ENCODE measurements at places on chromosomes 13 and 19.

DNA sequence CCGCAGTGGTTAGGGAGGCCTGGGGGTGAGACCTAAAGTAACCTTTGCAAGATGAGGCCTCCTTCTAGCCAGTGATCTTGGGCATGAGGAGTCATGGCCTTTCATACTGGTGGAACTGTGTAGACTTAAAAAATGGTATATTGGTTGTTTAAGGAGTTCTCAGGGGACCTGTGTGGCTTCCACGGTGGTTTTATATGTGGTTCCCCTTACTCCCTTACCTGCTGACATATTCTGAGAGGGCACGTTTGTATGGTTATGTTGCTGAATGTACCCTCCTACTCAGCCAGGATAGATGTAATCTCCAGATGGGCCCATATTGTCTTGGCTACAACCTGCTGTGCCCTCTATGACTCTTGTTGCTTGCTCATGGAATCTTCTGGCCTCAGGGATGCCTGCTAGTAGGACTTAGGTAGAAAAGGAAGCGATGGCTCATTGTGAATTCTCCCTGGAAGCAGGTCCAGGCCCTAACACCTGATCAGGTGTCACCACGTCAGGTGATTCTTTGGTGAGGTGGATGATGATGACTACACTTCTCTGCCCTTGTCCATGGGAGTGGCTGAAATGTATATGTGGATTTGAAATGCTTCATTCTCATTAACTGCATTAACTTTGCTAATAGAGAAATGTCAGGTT is 1.8 kb downstream of the ZNF460 start:
- peak; percentile 39 for DNase-seq

- DNase-seq: no peak
These were observed 105.4 kb downstream of the URI1 start for GRCh38 chr19:30047432-30047831.

- DNase-seq: no peak
These were observed 83.7 kb downstream of the ZNF536 start for GRCh38 chr19:30455881-30456280.

DNA sequence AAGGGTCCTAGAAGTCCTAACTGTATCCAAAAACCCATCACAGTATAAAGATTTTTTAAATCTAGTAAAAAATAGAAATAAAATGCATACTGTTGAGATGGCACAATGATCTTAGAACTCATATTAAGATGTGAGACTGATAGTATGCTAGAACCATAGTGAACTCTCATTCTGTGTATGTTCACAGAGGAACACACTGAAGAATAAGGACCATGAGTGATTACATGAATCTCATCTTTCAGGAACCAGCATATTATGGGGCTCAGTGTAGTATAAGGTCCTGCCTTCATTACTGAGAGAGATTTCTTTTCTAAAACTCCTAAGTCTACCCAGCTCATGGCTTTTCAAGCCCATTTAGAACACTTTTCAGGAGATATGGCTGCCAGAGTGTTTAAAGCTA is 59.8 kb upstream of the RFC3 start:
- DNase-seq: no peak

DNA sequence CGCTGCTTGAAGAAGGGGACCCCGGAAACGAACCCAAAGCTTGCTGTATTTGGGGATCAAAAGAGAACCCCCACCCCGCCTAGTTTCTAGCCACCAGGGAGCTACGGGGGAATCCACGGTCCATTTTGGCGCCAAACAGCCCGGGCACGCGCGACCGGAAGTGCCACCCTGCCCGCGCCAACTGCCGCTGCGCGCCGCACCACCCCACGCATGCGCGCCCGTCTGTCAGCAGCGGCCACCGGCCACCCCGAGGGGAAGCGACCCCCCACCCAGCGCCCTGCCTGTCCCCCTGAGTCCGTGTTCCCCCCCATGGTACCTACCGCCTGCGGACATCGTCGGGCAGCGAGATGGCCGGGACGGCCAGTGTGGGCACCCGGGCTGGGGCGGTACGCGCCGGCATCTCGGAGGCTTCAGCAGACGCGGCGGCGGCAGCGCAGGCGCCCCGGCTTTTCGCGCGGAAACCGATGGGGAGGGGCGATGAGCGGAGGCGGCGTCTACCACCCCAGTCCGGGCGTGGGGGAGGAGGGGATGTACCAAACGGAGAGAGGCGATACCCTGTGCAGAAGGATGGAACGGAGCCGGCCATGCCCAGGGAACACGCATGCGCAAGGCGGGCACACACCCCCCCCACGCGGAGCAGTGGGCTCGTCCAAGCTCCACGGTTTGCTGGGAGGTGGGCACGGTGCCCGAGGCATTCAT is at the start of gene DNMT1:
Gene DNMT1, minus strand, starts transcription at position 454 of the 699 bp plus-strand sequence. Its CDS starts 54 bp downstream, at position 400.
- peak; percentile 100 for DNase-seq

DNA sequence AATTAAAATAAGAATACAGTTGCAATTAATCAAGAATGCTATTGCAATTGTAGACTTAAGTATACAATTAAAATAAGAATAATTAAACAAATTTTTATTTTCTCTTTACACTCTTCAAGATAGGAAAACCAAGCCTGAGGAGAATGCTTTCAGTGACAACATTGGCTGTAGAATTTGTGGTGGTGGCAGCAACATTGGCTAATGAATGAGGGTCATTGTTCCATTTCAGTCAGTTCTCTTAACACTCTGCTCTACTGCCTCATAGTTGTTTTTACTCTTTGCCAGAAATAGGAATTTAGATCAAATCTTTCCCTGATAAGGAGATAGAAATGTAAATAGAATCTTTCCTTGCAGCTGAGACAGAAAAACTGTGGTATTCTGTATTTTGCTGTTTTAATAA is 391.6 kb downstream of the PCDH20 start:
- no peak for DNase-seq

DNA sequence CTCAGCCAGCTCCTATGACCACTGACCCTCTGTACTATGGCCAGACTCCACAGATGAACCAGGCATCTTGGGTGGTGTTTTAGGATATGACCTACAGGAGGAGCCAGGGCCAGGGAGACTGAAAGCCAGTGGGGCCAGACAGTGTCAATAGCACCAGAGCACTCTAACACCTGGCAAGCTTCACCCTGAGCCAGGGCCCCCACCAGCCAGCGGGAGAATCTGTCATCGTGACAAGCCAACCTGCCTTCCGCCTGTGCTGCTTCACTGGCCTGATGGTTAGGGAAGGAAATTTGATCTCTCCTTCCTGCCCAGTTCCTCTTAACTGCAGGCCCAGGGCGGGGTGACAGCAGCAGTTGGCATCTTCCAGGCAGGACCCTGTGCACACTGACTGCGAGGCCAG is 222.4 kb downstream of the UQCRFS1 start:
- no peak for DNase-seq

GRCh38 chr13:98937911-98938381 is 39.9 kb downstream of the DOCK9 start:
- DNase-seq: no peak

DNA sequence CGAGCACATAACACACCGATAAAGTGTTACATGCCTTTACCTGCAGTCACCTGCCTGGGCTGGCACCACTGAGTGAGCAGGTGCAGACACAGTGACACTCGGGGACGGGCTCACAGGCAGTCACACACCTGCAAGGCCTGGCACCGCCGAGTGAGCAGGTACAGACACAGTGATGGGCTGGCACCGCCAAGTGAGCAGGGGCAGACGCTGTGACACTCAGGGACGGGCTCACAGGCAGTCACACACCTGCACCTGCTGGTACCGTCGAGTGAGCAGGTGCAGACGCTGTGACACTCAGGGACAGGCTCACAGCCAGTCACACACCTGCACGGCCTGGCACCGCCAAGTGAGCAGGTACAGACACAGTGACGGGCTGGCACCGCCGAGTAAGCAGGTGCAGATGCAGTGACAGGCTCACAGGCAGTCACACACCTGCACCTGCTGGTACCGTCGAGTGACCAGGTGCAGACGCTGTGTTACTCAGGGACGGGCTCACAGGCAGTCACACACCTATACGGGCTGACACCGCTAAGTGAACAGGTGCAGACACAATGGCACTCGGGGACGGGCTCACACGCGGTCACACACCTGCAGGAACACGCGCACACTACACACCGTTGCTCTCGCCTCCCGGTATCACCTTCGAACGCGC is 470 bp downstream of the ZNF835 start:
- no peak for DNase-seq

- peak; percentile 69 for DNase-seq
These were observed 7.3 kb upstream of the HOOK2 start for GRCh38 chr19:12782424-12783290.

- DNase-seq: no peak
These were observed 146.2 kb upstream of the FNDC3A start for GRCh38 chr13:48829536-48829935.

- no peak for DNase-seq
These were observed 36.1 kb downstream of the OLFM4 start for GRCh38 chr13:53064731-53065130.

GRCh38 chr19:50814883-50815282 is 8.7 kb downstream of the KLK1 start:
- DNase-seq: no peak

DNA sequence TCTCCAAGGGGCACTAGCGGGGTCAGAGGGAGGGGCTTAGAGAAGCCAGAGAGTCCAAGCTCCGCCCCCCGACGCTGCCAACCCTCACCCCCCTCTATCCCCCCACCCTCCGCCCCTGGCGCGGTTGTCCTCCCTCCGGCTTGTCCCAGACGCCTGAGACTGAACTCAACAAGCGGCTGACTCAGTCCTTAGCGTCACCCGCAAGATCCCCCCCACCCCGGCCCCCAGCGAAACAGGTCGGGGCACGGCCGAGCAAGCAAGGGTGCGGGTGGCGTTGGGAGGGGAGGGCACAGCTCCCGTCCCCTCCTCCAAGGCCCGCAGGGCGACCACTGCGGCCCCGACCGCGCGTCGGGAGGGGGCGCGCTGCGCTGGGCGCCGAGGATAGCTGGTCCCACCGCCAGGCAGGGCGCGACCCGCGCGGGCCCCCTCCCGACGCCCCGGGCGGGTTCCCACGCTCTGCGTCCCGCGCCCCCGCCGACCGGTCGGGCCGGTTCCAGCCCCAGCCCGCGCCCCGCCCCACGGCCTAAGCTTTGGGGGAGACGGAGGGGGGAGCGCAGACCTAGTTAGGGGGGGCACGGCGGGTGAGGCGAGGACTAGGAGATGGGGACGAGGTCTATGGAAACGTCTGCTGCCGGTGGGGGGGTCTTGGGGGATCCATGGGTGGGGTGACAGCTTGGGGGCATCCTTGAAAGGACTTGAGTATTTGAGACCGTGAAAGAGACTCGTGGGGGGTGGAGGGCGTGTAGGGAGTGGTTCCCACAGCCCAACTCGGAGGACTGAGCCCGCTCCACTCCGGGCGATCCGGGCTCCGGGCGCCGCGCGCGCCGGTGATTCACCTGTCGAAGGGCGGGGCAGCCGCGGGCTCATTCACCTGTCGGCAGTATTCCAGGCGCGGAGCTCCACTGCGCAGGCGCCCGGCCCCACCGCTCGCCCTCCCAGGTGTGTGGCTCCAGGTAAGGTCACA is 5.1 kb downstream of the NOTCH3 start:
- peak; percentile 89 for DNase-seq

GRCh38 chr13:79986890-79987289 is 354.0 kb downstream of the SPRY2 start:
- DNase-seq: no peak

- DNase-seq: no peak
These were observed 2.3 kb downstream of the ADGRE3 start for GRCh38 chr19:14672188-14672872.

DNA sequence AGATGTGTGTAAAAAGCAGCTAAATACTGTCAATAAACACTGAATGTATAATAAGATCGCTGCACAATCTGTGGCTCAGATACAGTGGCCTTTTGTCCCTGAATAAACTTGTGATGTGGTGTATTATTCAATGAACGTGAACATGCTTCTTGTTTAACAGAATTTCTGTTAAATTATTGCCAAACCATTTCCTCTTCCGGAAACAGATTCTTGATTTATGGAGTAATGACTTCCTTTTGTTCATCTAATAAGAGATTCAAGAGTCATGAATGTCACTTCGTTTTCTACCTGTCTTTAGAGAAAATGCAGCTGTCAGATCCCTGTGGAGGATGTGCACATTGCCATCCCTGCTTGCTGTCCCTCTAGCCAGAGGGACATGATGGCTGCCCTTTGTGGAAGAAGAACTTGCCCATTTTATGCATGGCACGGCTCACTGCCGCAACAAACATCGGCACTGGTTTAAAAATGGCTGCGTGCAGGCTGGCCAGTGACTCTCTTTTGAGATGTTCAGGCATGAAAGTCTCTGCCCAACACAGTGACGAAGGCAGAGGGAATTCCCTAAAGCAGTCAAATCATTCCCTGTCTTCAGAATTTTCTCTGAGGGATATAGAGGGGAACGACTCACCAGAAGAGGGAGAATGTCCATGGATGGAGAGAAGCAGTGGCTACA is 3.1 kb upstream of the TNFSF13B start:
- DNase-seq: no peak

DNA sequence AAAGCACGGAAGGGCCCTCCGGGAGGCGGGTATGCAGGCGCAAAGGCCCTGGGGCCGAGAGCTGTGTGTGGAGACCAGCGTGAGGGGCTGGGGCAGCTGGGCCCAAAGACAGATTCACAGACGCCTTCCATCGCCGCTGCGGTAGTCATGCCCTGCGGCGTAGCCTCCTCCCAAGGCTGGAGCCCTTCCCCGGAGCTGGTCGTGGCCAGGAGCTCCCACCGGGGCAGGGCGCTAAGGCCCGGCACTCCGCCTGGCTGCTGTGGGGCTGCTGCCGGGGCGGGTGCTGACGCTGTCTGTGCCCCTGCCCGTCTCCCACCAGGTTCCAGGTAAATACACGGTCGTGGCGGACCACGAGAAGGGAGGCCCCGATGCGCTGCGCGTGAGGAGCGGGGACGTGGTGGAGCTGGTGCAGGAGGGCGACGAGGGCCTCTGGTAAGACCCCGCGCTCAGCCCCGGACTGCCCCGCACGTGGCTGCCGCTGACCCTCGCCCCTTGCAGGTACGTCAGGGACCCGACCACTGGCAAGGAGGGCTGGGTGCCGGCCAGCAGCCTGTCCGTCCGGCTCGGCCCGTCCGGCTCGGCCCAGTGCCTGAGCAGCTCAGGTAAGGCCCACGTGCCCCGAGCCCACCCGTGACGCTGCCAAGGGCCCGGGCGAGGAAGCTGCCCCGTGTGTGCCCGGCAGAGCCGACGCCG is 9.4 kb upstream of the F7 start:
- DNase-seq: no peak

- peak; percentile 16 for DNase-seq
These were observed 600 bp upstream of the HMGB1 start for GRCh38 chr13:30466358-30466714.

DNA sequence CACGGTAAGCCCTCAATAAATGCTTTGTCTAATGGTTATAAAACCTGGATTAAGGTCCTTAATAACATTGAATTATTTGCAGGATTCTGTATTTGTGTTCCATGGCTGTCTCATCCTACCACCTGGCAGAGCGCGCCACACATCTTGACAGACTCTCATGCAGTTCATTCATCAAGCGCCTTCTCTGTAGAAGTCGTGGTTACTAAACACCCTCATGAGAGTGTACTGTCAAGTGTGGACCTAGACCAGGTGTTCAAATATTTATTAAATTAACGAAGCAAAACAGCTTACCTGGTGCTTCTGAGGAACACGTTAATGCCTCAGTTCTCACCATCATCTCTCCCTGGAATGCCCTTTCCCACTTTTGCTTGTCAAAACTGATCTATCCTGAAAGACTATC is 13.1 kb upstream of the FBXL3 start:
- no peak for DNase-seq
